ENCODE measurements at places on chromosomes 12 and 14. TPM values are rescaled to one million over a fixed set of nuclear protein-coding genes. Genes with fewer than 3 reads are reported as not detected.

The CD163L1 gene
- total RNA-seq: 39.8 TPM

DNA sequence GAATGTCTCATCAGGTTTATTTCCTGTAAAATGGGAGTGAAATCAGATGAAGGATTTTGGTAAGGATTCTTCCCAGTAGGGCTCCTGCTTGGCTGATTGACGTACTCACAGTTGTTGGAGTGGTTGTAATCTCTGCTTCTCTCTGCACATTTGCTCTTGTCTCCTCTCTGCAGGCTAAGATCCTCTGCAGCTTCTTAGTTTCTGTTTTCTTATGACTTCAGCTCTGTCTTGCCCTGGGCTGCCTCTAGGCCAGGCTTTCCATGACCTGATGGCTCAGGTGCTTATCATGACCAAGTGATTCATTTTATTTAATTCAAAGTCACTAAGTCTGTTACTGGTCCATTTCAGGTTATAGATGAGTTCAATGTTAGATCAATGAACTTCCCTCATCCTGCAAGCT, 394.5 kb upstream of the DDHD1 start:
- no peak for DNase-seq
- no peaks in the 10 kb centered on the region for H3K36me3 ChIP-seq
- H3K27ac ChIP-seq: no peak overlapping the region
- H3K4me1 ChIP-seq: no peaks in the 10 kb centered on the region
- no peak overlapping the region for H3K4me3 ChIP-seq

DNA sequence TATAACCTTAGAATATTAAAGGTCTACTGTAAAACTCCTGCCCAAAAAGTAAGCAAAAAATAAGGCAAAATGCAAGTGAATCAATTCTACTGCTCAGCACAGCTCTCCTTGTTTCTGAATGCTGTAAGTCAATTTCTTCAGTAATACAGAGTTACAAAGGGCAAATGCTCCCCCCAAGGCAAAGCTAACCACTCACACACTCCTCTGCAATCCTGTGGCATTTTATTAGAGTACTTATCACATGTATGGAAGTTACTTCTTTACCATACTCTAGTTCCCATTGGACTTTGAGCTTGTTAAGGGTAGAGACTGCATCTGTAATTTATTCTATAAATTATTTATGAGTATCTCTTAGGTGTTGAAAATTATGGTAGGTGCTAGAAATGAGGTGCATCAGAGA, 27.2 kb downstream of the SEL1L start:
- no peak overlapping the region for H3K4me3 ChIP-seq
- H3K27ac ChIP-seq: no peak overlapping the region
- no peaks in the 10 kb centered on the region for H3K4me1 ChIP-seq
- H3K27me3 ChIP-seq: no peaks in the 10 kb centered on the region
- peaks cover 3% of the 10 kb centered on the region for H3K36me3 ChIP-seq
- no peak for DNase-seq

DNA sequence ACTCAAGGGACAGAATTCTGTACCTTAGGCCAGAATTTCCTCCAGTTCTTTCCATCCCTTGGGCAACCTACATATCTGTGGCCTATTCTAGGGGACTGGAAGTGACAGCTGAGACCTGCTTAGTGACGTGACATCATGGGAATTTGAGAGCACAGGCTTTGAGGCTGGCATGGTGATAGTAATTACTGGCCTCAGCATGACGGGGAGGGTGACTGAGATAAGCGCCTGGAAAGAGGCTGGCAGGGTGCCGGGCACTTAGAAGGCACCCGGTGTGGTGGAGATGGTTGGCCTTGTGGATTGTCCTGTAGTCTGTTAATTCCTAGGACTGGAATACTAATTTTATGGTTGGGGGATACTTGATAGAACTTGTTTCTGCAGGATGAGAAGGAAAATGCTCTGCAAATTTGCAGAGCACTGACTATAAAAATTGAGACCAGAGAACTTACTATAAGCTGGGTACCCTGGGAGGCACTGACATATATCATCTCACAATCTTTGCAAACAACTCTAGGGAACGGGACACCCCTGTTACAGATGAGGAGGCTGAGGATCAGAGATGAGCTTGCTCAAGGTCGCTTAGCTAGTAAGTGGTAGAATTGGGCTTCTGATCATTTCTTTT, 42.2 kb upstream of the TBX3 start:
- no peaks in the 10 kb centered on the region for H3K27me3 ChIP-seq
- H3K4me3 ChIP-seq: no peak overlapping the region
- H3K36me3 ChIP-seq: no peaks in the 10 kb centered on the region
- no peaks in the 10 kb centered on the region for H3K4me1 ChIP-seq

GRCh38 chr12:15232959-15233358, 11.7 kb upstream of the RERG start:
- no peak for DNase-seq
- no peaks in the 10 kb centered on the region for H3K4me1 ChIP-seq
- H3K27ac ChIP-seq: no peak overlapping the region
- H3K4me3 ChIP-seq: no peak overlapping the region
- H3K27me3 ChIP-seq: no peaks in the 10 kb centered on the region
- H3K36me3 ChIP-seq: no peaks in the 10 kb centered on the region

GRCh38 chr14:40576880-40577478, 1029.7 kb upstream of the LRFN5 start:
- no peak for DNase-seq
- H3K27me3 ChIP-seq: no peaks in the 10 kb centered on the region
- no peak overlapping the region for H3K4me3 ChIP-seq
- H3K36me3 ChIP-seq: no peaks in the 10 kb centered on the region

GRCh38 chr12:108107293-108107692, 21.8 kb upstream of the WSCD2 start:
- H3K36me3 ChIP-seq: no peaks in the 10 kb centered on the region
- H3K27me3 ChIP-seq: no peaks in the 10 kb centered on the region
- no peak for DNase-seq
- H3K27ac ChIP-seq: no peak overlapping the region
- no peak overlapping the region for H3K4me3 ChIP-seq

DNA sequence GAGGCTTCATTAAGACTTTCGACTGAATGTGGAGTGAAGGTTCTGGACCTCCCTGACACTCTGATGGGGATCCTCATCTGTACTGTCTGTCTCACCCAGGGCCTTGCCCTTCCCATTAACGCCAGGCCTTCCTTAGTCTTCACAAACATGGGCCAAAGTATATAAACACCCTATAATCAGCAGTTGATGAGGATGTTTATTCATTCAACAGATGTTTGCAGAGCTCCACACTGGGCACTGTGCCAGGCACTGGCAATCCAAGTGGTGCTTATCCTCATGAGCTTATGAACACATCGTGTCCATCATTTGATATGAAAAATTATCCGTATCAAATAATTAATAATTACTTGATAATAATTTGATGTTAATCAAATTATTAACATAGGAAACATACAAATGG, 454.4 kb downstream of the FUT8 start:
- no peak for DNase-seq
- no peak overlapping the region for H3K4me3 ChIP-seq
- no peaks in the 10 kb centered on the region for H3K4me1 ChIP-seq

DNA sequence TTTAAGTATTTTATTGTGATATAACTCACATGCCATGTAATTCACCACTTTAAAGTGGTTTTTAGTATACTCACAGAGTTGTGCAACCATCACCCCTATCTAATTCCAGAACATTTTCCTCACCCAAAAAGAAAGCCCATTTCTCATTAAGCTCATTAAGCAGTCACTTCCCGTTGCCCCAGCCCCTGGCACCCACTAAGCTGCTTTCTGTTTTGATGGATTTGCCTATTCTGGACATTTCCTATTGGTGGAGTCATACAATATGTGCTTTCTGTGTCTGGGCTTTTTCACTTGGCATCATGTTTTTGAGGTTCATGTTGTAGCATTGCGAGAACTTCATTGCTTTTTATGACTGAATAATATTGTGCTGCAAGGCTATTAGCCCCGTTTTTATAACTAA, 66.0 kb downstream of the ARL6IP4 start:
- no peaks in the 10 kb centered on the region for H3K27me3 ChIP-seq
- H3K4me1 ChIP-seq: no peaks in the 10 kb centered on the region
- no peak overlapping the region for H3K27ac ChIP-seq
- no peaks in the 10 kb centered on the region for H3K36me3 ChIP-seq

The CYP27B1 gene
- total RNA-seq: 1.5 TPM

The KRT4 gene
- not detected for total RNA-seq
